AG04449 (cell line): ENCODE measurements at places on chromosomes 3 and 15.

- peak; percentile 54 for DNase-seq
These were observed 26.5 kb downstream of the PPP2R3A start for GRCh38 chr3:135992072-135992471.

GRCh38 chr15:101544613-101544945, 55.1 kb upstream of the PCSK6 start:
- DNase-seq: no peak

GRCh38 chr3:175270866-175271265, 411.7 kb downstream of the NAALADL2 start:
- DNase-seq: no peak

DNA sequence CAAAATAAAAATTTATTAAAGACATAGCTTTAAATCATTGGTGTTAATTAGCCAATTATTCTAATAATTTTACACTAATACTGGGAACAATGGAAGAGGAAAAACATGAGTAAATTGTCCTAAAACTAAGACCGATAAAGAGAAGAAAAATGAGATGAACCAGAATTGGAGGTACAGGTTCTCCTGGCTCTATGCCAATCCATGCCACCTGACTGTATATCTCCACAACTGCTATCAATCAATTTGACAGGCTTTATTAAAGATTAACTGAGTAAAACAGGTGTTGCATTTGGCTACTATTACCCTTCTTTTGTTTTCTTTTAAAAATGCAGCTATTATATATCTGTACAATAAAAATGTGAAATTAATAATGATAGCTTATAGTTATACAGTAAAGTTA, 850.0 kb downstream of the CADM2 start:
- DNase-seq: no peak

DNA sequence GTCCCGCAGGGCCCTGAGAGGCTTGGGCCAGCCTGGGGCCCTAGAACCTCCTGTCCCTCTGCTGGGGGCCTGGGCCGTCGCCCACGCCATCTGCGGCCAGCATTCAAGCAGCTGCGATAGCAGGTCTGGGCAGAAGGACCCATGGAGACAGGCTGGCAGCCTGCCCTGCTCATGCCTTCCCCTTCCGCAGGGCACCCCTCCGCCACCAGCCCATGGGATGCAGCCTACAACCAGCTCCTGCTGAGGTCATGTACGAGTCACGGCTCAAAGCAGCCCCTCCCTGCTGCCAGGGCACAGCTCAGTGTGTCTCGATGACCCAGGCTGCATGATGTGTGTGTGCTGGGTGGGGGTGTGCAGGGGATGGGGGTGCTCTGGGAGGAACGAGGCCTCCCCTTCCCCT, 27.8 kb downstream of the DUSP7 start:
- DNase-seq: no peak

DNA sequence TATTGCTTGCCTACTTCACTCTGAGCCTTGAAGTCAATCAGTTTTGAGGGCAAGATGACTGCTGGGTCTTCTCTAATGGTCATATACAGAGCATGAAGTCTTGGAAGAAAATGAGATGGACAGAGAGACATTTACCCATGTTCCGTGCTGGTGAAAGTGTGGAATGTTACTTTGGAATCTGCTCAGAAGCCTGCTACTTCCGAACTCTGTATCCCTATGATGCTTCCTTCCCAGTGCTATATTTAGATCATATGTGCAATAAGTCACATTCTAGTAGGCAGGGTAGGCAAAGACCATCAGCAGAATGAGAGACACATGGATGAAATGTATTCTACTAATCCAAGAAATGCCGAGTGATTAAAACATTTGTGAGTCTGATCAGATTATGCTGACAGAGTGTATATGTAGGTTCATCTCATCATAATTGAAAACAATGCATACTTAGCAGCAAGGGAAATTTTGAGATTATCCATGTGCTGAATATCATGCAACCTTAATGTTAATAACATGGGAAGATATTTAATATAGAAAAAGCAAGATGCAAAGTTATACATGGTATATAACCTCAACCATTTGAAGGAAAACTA, 60.5 kb downstream of the RAB7A start:
- no peak for DNase-seq

DNA sequence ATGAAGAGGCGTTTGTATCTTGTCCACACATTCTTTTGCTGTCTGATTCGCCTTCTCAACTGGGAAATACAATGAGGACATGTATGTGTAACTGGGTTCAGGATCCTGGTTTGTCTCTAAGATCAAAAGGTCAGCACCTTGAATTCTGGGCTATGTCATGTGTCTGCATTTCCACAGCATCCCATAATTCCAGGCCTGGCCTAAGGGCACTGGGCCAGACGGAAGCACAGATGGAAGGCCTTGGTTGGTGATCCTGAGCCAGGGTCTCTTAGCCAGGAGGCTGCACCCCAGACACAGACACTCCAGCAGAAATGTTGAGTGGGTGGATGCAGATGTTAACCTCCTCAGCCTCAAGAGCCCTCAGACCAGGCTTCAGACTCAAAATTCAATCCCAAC, 23.7 kb upstream of the HERC1 start:
- no peak for DNase-seq

DNA sequence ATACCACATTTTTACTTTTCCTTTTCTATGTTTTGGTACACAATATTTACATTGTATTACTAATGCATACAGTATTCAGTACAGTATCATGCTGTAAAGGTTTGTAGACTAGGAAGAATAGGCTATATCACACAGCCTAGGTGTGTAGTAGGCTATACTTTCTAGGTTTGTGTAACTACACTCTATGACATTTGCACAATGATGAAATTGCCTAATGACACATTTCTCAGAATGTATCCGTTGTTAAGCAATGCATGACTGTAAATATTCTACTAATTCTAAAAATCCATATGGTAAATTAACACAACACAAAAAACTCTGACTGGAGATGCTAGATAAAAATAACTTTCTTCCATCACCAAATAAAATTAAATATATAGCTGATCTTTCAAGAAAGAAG, 16.2 kb downstream of the NEDD4 start:
- no peak for DNase-seq

- DNase-seq: no peak
These were observed 653 bp upstream of the WDR6 start for GRCh38 chr3:49006408-49007067.

GRCh38 chr15:100095541-100096247, 246.1 kb downstream of the ADAMTS17 start:
- DNase-seq: no peak

GRCh38 chr15:71183063-71183462, 67.8 kb downstream of the THSD4 start:
- no peak for DNase-seq

GRCh38 chr3:32780735-32781210, 37.0 kb upstream of the TRIM71 start:
- DNase-seq: no peak

GRCh38 chr3:108159105-108159504, 63.1 kb downstream of the IFT57 start:
- DNase-seq: no peak
